Activated effector memory CD4-positive, alpha-beta T cell treated with Interleukin-2 at 50 U/mL for 16 hours (primary cell): ENCODE measurements at places on chromosomes 7 and 10.

DNA sequence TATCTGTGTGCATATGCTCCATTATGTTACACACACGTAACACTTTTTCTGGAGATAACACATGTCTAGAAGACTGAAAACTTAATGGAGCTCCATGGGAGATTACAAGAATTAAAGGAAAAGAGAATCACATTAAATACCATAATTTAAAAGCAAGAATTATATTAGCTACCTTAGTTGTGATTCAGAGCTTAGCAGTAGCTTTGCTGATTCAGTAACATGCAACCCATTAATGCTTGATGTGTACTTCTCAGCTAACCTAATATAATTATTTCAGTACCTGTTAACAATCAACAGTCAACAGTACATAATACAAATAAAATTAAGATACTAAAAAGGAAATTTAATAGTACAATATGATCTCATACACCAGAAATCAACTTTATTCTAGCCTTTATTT is 73.8 kb upstream of the GPR22 start:
- DNase-seq, result no peak

GRCh38 chr7:141641876-141642275 is 60.1 kb downstream of the DENND11 start:
- no peak for DNase-seq

- DNase-seq, result no peak
These were observed 346.1 kb upstream of the ANKRD30A start for GRCh38 chr10:36779238-36779846.

- DNase-seq, result no peak
These were observed 64.1 kb downstream of the PHTF2 start for GRCh38 chr7:77862691-77863090.

DNA sequence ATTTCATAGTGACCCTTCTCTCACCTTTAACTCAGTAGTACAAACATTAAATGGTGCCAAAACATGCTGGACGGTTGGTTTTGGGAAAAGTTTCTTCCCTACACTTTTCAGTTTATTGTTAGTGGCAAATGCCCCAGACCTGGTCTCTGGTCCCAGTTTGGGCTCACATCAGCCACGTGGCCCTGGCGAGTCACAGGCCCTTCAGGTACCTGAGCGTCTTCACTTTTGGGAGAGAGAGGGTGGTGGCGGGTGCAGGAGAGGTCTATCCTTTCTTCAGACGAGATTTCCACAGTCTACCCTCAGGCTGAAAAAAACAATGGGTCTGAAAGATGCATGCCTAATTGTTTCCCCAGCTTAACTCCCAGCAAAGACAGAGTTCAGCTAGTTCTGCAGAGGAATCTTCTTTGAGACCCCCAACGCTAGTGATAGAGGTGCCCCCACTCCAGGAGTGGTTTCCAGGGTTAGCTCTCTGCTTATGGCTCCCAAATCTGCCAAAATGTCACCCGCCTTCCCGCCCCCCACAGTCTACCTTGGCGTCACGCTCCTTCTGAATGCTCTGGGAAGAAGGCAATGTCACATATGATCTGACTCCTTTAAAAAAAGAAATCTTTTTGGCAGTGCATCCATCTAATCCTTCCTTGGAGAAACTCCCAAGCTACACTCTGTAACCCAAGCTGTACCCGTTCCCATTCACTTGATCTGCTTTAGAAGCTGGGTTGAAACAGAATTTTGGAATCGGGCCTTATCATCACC is 384.8 kb upstream of the FOXK1 start:
- DNase-seq, result no peak

- peak; percentile 32 for DNase-seq
These were observed 47.6 kb upstream of the ITGB1 start for GRCh38 chr10:33005322-33006301.

GRCh38 chr7:9029681-9030530 is 596.5 kb downstream of the NXPH1 start:
- no peak for DNase-seq

DNA sequence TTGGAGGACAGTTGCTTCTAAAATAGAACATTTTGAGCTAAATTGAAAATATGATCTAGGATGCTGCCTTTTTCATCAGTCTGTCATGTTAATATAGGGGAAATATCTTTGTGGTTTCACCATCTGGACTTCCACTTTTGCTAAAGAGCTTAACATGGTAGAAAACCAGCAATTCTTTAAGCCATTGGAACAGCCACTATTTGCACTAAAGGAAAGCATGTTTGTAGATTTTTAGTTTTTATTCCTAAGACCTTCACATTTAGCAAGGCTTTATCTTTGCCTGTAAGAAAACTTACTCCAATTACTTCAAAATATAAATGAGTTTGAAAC is 291.0 kb downstream of the RNLS start:
- no peak for DNase-seq

GRCh38 chr10:124239134-124239533 is 145.7 kb upstream of the CHST15 start:
- DNase-seq, result no peak

DNA sequence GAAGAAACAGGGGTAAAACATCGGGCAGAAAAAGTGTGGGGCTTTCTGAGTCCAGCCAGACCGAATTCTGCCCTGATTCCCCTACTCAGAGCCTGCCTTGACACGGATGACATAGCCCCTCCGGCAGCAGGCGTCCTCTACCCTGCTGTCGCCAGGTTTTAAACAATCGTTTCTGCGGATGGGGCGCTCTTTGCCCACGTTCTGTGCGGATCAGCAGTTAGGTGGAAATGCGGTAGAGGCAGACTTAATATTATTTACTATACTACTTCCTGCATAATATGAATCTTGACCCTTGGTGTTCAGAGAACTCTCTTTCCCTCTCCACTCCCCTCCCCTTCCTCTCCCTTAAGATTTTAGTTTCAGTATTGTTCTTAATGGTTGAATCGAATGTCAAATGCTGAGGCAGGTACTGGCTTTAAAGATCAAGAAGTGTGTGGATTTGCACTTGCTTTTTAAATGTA is 2.4 kb downstream of the GATA3 start:
- peak; percentile 50 for DNase-seq

DNA sequence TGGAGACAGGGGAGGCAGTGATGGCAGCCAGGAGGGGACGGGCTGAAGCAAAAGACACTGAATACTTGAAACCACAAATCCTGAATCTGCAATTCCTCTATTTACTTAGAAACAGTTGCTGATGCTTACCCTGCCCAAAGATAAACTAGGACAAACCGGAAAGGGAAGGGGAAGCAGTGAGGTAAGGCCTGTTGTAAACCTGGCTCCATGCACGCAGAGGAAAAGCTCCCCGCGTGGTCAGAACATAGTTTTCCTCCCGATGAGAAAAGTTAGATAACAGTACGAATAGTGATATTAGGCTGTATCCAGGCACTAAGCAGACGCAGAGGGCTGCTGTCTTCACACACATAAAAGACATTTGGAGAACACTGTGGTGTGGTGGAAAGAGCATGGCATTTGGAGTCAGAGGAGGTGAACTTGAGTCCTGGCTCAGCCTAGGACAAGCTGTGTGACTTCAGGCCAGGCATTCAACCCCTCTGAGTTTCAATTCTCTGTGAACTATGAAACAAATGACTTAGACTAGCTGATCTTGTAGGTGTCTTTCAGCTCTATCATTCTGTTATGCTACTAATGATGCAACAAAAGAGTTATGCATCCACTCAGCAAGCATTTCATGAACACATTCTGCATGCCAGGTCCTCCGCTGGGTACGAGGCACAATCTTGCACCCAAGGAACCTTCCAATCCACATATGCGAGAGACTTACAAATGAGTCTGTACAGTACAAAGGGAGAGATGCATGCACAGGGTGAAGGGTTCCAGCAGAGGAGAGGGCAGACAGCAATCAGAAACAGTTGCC is 80.9 kb downstream of the SORBS1 start:
- DNase-seq, result no peak

DNA sequence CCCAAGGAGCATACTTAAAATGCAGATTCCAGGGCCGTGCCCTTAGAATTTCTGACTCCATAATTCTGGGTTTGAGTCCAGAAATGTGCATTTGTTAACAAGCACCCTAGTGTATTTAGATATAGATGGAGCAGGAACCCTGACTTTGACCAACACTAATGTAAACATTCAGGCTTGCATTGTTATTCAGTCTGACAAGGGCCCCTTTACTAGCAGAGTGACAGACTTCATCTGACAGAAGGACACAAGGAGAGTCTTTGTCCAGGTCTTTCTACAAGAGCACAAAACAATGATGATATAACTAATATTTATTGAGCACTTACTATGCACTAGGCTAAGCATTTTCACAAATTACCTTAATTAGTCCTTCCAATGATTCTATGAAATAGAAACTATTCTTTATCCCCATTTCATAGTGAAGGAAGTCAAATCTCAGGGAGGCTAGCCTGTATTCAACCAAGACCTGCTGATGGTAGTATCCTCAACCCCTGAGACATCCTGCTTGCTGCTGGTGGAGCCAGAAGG is 3.9 kb downstream of the RBP4 start:
- DNase-seq, result no peak

DNA sequence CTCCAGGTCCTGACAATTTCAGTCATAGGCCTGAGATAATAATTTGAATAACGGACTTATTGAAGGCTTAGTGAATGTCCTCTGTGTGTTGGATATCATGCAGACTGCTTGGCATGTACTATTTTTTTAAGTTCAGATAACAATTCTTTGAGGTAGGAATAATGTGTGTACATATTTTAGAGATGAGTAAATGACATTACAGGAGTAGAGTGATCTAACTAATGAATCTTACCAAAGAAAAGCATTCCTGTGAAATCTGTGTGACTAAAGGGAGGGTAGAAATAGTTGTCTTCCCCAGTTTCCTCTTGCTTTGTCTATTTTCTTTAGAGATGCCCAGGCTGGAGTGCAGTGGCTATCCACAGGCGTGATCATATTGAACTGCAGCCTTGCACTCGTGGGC is 391.8 kb upstream of the ETV1 start:
- DNase-seq, result no peak

DNA sequence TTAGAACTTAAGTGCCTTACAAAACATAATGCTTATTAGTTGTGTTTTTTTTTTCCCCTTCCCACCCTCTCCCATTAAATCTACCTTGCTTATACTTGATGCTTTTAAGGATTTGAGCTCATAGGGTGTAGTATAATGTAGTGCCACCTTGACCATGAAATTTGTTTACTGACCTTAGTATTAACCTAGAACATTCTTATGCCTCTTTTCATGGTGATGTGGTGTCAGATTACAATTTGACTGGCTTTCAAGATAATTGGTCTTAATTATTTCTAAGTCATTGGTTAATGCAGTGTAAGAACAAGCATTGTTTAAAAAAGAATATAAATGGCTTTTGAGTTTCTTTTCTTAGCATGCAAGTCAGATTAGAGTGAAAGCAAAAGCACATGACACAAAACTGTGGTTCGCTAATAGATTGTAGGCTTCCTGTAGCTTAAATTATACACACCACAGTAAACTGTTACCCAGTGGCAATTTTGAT is 61.8 kb downstream of the ADD3 start:
- no peak for DNase-seq

DNA sequence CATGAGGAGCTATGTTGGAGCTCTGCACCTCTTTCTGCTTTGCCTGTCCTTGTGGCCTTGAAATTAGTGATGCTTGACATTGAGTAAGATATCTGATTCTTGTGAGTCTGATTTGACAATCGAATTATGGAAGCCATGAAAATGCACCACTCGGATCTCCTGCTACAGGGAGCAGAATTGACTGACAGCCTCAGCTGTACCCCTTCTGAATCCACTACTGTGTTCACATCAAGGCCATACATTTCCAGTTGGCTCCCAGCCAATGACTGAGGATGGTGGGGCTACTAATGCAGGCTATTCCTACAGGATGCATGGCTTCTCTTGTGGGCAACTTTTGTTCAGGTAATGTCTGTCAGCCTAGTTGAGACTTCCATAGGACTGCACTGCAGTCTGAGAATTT is 321.9 kb downstream of the REEP3 start:
- no peak for DNase-seq

DNA sequence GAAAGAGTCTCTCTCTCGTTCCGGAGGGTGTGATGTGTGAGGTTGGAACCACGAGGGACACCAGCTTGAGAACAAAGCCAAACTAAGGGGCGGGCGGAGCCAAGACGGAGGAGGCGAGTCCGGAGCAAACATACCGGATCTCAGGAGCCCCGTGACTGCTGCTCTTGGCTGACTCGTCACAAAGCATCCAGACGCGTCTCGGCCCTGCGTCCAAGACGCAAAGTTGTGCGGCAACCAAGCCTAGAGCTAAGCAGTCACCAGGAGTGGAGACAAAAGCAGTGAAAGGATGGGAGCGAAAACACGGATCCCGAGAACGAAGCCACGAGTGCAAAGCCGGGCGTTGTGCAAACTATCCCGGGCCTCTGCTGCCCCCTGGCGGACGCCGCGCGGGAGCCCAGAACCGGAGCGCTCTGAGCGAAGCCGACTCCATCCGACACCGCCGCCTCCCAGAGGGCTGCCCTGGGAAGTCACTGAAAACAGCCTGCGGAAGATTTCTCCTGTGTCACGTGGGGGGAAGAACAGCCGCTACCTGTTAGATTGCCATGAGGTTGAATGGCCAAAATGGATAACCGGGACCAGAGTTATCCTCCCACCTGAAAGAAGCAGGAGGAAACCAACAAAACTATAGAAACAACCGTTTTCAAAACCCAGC is 46.4 kb upstream of the TMEM72 start:
- DNase-seq, result peak; percentile 67

- DNase-seq, result no peak
These were observed 127.8 kb downstream of the HDAC9 start for GRCh38 chr7:18623389-18623788.

GRCh38 chr10:69359594-69359993 is 57.1 kb downstream of the TACR2 start:
- peak; percentile 44 for DNase-seq

- DNase-seq, result no peak
These were observed 14.2 kb upstream of the ZNF107 start for GRCh38 chr7:64651632-64652165.

- no peak for DNase-seq
These were observed 10.1 kb upstream of the CUZD1 start for GRCh38 chr10:122855745-122856144.

DNA sequence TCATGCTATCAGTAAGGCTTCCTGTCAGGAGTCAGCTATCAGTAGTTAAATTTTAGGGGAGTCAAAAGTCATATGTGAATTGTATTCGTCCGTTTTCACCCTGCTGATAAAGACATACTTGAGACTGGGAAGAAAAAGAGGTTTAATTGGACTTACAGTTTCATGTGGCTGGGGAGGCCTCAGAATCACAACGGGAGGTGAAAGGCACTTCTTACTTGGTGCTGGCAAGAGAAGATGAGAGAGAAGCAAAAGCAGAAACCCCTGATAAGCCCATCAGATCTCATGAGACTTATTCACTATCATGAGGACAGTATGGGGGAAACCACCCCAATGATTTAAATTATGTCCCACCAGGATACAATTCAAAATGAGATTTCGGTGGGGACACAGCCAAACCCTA is 47.1 kb downstream of the KLF6 start:
- no peak for DNase-seq

- DNase-seq, result no peak
These were observed 1.2 kb downstream of the BRAF start for GRCh38 chr7:140923358-140924006.

DNA sequence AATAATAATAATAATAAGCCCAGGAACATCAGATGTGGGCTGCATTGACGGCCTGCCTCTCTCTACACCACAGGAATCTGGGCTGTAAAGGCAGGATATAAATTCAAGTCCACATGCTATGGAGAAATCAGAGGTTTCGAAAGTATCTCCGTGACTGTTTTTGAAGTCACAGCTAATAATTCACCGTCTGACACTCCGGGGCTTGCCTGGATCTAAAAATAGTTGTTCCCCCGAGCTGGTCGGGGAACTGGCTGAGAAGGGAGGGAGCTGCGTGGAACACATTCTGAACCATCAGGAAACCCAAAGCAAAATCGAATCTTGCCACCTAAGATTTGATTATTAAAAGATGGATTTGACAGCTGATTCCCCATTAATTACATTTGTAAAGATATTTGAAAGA is 35.4 kb downstream of the KLF6 start:
- DNase-seq, result no peak

GRCh38 chr7:141306081-141306480 is 232.2 kb downstream of the TMEM178B start:
- DNase-seq, result no peak
